Pericardium fibroblast (primary cell): ENCODE measurements at places on chromosomes 3 and 15. TPM values are rescaled to one million over a fixed set of nuclear protein-coding genes. Genes with fewer than 3 reads are reported as not detected.

Gene CSTA
- 6.2 and 14.4 TPM in 2 replicates for total RNA-seq

Gene SAMMSON
- not detected in 2 replicates for total RNA-seq

Gene CERS3
- total RNA-seq, result not detected in 2 replicates

Gene PP2D1
- total RNA-seq, result not detected in 2 replicates

Gene LRRC31
- not detected in 2 replicates for total RNA-seq

Gene P2RY14
- total RNA-seq, result not detected in 2 replicates

Gene CTXN2
- not detected in 2 replicates for total RNA-seq
